Muscle of leg (tissue), 16 donors: ENCODE measurements at places on chromosomes 5 and 9. TPM values are rescaled to one million over a fixed set of nuclear protein-coding genes. Genes with fewer than 3 reads are reported as not detected.

Gene ADAMTS6
- 3.2 TPM for total RNA-seq

Gene SYK
- total RNA-seq: 3.7 TPM

GRCh38 chr5:125313555-125313954, 567.1 kb upstream of the ZNF608 start:
- H3K4me1 ChIP-seq: no peaks in the 10 kb centered on the region
- no peak for DNase-seq
- no peak overlapping the region for H3K27ac ChIP-seq
- H3K4me3 ChIP-seq: no peak overlapping the region

- H3K36me3 ChIP-seq: no peaks in the 10 kb centered on the region
- no peak for DNase-seq
- H3K4me1 ChIP-seq: no peaks in the 10 kb centered on the region
- H3K27me3 ChIP-seq: no peaks in the 10 kb centered on the region
- no peak overlapping the region for H3K4me3 ChIP-seq
Measured at GRCh38 chr9:31983895-31984294, 400.5 kb upstream of the ACO1 start.

DNA sequence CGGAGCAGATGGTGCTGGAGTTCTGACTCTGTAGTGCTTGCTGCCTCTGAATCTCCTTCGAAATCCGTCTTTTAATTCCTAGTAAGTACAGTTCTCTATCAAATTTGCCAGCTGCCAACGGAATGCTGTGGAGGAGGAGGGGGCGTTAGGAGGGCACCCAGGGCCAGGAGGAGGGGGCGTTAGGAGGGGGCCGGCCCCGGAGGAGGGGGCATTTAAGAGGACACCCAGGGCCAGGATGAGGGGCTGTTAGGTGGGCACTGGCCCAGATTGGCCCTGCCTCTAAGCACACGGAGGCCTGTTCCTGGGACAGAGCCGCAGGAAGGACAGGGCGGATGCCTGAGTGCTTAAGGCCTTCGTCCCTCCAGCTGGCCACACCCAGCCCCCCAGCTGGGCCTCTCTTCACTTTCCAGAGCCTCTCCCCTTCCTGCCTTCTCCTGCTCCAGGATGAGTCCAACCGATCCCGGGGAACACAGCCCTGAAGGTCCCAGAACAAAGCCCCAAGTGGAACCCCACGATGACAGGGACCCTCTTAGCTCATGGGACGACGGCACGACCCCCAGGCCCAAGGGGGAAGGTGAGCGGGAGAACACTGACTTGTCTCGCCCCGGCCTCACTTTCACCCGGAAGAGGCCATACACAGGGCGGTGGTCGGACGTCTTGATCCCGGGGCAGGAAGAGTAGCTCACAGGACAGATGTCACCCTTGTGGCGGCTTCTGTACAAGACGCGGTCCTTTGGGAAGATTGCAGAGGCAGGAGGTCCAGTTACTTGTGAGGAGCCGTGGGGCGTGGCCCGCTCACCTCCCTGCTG, 9.8 kb downstream of the INPP5E start:
- DNase-seq: no peak
- no peak overlapping the region for H3K4me3 ChIP-seq
- H3K36me3 ChIP-seq: peaks cover 55% of the 10 kb centered on the region
- no peaks in the 10 kb centered on the region for H3K27me3 ChIP-seq
- H3K4me1 ChIP-seq: no peaks in the 10 kb centered on the region

DNA sequence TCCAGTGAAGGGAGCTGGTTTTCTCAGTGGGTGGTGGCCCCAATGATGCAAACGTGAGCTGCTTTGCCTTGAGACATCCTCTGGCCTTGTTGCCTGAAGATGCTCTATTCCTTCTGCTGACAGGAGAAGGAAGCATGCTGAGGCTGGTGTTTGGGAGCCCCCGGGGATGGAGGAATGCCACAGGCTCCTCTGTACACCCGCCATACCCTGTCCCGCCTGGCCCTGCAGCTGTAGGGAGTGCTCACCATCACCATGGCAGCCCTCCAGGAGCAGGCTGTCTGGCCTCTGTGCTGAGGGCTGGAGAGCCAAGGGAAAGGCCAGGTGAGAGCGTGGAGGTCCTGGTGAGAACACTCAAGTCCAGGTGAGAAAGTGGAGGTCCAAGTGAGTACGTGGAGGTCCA, 134.4 kb downstream of the MRPL36 start:
- no peaks in the 10 kb centered on the region for H3K36me3 ChIP-seq
- H3K27ac ChIP-seq: no peak overlapping the region
- DNase-seq: no peak
- peaks cover 5% of the 10 kb centered on the region for H3K4me1 ChIP-seq
- H3K4me3 ChIP-seq: no peak overlapping the region
- peaks cover 50% of the 10 kb centered on the region for H3K27me3 ChIP-seq

DNA sequence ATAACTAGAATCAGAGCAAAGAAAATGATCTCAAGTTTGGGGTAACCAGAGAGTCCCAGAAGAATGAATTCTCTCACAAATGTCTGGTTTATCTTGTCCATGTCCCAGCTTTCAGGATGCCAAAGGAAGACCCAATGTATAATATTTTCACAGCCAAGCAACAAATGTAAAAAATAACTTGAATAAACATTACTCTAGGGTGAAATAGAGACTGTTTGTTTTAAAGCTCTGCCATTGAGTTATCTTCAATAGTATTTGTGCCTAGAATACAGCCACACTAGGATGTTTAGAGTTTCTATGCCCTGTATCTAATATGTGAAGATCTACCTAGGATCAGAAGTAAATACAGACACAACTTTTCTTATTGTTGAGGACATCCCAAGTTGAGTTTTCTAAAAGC, at the start of gene OR13C4:
TSS of gene OR13C4 (minus strand) at position 101 of the 400 bp plus-strand sequence. CDS start at position 101, 0 bp downstream.
- H3K4me3 ChIP-seq: no peak within 1 kb of the TSS
- H3K4me1 ChIP-seq: no peaks in the 10 kb centered on the region
- DNase-seq: no peak

DNA sequence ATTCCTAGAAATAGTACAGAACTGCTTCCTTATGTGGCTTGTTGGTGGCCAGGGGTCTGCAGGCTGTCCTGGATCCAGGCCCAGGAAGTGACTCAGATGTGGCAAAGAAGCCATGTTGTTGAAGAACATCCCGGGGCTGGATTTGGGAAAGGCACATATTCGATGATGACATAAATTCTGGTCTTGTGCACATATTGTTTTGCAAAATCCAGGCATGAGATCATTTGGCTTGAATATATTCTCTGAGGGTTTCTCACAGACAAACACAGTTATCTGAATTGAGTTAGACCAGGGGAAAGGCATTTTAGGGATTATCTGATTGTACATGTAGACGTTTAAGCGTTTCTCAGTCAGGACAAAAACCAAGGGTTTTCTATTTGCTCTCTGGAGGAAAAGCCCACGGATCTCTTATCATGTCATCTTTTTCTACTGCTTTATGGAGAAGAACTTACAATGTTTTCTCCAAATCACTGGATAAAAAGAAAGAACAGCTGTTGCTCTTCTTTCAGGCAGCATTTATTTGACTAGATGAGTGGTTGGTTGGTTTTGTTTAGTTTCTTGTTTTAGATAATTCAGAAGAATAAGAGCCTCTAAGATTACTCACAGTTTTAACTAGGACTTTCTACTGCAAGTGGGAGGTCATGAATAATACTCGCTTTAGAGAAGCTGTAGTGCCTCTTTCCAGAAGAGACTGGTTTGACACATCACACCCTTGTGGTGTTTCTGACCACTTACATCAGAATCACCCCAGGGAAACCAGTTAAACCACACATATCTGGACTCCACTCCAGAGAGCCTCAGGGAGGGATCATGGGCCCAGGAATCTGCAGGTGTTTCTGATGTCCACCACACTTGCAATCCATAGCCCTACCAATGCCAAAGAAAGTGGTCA, 29.5 kb upstream of the LHFPL2 start:
- no peaks in the 10 kb centered on the region for H3K36me3 ChIP-seq
- H3K27me3 ChIP-seq: no peaks in the 10 kb centered on the region
- no peak overlapping the region for H3K4me3 ChIP-seq
- H3K4me1 ChIP-seq: peaks cover 19% of the 10 kb centered on the region
- H3K27ac ChIP-seq: peak overlapping the region; percentile 86

GRCh38 chr5:126633552-126633951, 32.8 kb downstream of the PHAX start:
- no peak overlapping the region for H3K27ac ChIP-seq
- no peaks in the 10 kb centered on the region for H3K36me3 ChIP-seq
- H3K4me1 ChIP-seq: no peaks in the 10 kb centered on the region
- H3K27me3 ChIP-seq: peaks cover 2% of the 10 kb centered on the region

DNA sequence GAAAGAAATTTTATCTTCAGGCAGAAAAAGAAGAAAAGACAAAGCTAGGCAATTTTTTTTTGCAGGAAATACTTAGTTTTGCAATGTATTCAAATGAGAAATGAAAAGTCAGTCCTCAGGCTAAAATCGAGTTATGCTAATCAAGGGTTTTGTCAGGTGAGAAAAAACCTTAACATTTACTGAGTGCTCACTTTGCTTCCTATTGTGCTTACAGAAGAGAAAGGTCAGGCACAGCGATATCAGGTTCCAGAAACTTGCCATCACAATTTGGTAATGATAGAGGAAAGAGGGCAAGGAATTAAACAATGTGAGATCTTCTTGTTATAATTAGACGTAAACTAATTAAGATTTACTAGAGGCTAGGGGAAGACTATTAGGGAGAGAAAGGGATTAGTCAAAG, 431.7 kb upstream of the CTNND2 start:
- H3K27me3 ChIP-seq: no peaks in the 10 kb centered on the region
- DNase-seq: no peak
- H3K4me1 ChIP-seq: no peaks in the 10 kb centered on the region
- no peak overlapping the region for H3K4me3 ChIP-seq
- H3K27ac ChIP-seq: no peak overlapping the region
- no peaks in the 10 kb centered on the region for H3K36me3 ChIP-seq

GRCh38 chr9:4815381-4815956, 22.7 kb downstream of the RCL1 start:
- H3K36me3 ChIP-seq: no peaks in the 10 kb centered on the region
- no peak overlapping the region for H3K4me3 ChIP-seq
- no peak overlapping the region for H3K27ac ChIP-seq
- DNase-seq: no peak
- H3K4me1 ChIP-seq: no peaks in the 10 kb centered on the region

- H3K4me3 ChIP-seq: no peak overlapping the region
- H3K36me3 ChIP-seq: no peaks in the 10 kb centered on the region
- H3K27me3 ChIP-seq: no peaks in the 10 kb centered on the region
- H3K27ac ChIP-seq: no peak overlapping the region
- DNase-seq: no peak
Measured at GRCh38 chr9:113456235-113456634, 7.3 kb upstream of the RGS3 start.

- H3K4me1 ChIP-seq: peaks cover 28% of the 10 kb centered on the region
- H3K27ac ChIP-seq: no peak overlapping the region
- no peaks in the 10 kb centered on the region for H3K36me3 ChIP-seq
- DNase-seq: no peak
Measured at GRCh38 chr9:94153905-94154304, 69.6 kb downstream of the PTPDC1 start.

- H3K4me3 ChIP-seq: no peak overlapping the region
- H3K27ac ChIP-seq: no peak overlapping the region
- peaks cover 7% of the 10 kb centered on the region for H3K4me1 ChIP-seq
- no peak for DNase-seq
- no peaks in the 10 kb centered on the region for H3K27me3 ChIP-seq
Measured at GRCh38 chr5:73942783-73943182, 316.8 kb downstream of the ARHGEF28 start.

- no peaks in the 10 kb centered on the region for H3K36me3 ChIP-seq
- no peak for DNase-seq
- H3K4me1 ChIP-seq: peaks cover 5% of the 10 kb centered on the region
- H3K27me3 ChIP-seq: no peaks in the 10 kb centered on the region
- no peak overlapping the region for H3K27ac ChIP-seq
Measured at GRCh38 chr5:58117542-58117941, 342.3 kb downstream of the PLK2 start.

DNA sequence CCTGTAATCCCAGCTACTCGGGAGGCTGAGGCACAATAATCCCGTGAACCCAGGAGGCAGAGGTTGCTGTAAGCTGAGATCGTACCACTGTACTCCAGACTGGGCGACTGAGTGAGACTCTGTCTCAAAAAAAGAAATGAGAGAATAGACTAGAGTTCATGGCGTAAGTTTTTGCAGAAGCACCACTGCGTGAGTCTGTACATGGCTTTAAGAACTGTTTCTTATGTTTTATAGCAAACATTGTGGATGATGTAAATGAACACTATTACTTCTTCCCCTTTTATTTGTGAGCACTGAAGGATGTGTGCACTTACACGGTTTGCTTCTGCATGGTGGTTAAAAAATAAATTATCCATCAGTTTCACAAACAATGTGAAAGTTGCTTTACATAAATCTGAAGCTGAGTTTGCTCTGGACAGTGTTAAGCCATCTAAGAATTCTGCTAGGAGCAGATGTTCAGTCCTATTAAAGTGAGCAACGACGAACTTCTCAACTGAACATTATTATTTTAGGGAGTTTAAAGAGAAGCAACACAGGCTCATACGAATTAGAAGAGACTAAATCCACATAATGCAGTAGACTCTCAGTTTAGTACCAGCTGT, 52.5 kb downstream of the ZFAND5 start:
- no peaks in the 10 kb centered on the region for H3K36me3 ChIP-seq
- no peaks in the 10 kb centered on the region for H3K27me3 ChIP-seq
- H3K4me1 ChIP-seq: peaks cover 22% of the 10 kb centered on the region
- no peak overlapping the region for H3K4me3 ChIP-seq

DNA sequence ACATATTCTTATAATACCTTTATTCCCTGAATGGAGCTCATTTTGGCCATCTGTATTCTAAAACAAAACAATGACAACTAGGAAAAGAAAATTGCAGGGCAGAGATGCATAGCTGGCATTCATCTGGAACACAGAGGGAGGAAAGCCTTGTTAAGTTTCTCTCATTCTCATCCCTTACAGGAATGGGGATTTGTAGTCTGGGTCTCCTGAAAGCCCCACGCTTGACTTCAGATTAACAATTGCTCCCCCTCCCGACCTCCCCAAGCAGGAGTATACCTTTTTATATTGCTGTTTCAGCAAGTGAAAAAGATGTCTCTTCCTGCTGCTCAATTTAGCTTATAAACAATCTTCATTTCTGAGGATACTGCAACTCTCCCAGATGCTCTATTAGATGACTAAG, 812.1 kb downstream of the EFNA5 start:
- no peak for DNase-seq
- no peak overlapping the region for H3K27ac ChIP-seq
- H3K27me3 ChIP-seq: no peaks in the 10 kb centered on the region
- H3K4me3 ChIP-seq: no peak overlapping the region
- H3K36me3 ChIP-seq: no peaks in the 10 kb centered on the region
